ENCODE measurements at places on chromosomes 11 and 22.

DNA sequence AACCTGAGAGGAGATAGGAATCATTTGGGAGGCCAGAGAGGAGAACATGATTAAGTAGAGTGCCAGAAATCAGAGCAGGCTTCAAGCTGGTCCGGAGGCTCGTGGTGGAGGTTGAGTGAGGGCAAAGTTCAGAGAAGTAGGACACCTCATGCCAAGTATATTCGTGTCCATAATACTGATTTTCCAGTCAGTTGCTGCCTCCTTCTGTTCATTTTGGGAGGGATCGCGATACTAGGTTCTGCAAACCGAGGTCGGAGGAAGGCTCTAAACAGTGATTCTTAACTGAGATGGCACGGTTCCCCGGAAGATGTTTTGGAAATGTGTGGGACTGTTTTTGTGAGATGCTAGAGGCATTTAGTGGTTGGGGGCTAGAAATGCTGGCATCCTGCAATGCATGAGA is 13.6 kb upstream of the CD3E start:
- peak; percentile 36 for DNase-seq

- DNase-seq = no peak
Measured at GRCh38 chr11:46710821-46711269, 8.2 kb upstream of the F2 start.

DNA sequence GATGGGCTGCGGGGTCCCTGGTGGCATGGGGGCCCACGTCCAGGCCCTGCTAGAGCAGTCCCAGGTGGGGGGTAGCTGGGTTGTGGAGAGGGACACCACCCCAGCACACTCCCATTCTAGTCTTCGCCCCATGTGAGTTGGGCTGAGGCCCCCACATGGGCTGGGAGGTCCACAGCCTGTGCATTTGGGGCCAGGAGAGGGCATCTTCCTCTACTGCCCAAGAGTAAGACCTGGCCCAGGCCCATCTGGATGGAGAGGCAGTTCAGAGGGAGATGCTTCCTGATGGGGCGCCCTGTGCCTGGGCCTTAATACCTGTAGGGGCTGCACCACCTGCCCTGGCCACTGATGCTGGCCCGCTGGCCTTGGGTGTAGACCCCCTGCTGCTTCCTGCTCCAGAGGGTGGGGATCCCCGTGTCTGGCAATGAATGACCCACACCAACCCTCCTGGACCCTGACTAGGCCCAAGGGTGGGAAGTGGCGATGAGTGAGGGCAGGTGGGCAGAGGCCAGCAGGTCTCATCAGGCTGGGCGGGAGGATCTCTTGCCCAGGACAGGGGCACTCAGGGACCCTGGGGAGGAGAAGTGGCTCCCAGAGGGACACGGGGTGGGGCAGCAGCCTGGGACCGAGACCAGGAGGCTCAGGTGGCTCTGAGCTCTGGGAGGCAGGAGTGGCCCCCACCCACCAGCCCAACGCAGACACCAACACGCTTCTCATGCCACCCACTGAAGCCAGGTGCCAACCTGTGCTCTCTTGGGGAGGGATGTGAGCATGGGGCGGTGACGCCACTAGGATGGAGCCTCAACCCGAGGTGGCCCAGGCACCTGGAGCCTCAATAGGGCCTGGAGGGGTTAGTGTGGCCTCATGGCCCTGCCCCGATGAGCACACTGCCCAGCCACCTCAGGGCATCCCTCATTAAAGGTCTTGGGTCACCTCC is 17.4 kb upstream of the GNB1L start:
- DNase-seq = peak; percentile 14

GRCh38 chr11:129457321-129457720 is 81.7 kb downstream of the BARX2 start:
- DNase-seq = no peak

GRCh38 chr22:41822317-41823057 is 10.4 kb upstream of the SREBF2 start:
- peak; percentile 45 for DNase-seq

- DNase-seq = no peak
Measured at GRCh38 chr11:55357560-55358184, 10.1 kb upstream of the OR4A15 start.

DNA sequence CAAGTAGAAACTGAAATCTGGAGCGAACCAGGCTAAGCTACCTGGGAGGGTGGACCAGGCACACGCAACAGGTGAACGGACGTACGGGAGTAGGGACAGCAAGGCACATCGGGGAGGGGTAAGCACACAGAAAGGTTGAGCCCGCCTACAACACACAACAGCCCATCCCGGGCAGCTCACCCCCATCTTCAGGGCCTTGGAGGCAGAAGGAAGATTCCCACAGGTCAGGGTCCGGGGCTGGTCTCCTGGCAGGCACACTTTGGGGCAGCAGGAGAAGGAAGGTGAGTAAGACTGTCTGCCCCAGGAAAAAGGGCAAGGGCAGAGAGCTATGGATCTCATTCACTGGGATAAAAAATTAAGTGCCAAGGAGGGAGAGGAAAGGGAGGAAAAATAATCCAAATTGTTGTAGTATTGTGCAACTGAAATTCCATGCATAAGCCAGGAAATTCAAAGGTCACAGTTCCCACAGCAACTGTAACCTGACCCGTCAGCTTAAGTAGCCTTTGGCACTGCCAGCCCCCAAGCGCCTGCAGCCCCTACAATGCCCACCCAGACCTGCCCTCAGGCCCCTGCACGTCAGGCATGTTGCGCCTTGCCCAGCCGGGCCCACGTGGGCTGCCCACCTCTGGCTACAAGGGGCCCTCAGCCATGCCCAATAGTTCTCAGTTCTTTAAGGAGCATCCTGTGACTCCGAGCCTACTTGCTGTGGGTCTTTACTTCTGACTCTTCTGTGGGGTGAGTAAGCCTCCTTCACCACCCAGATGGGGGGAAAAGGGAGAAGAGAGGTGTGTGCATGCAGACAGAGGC is 51.8 kb downstream of the MICAL3 start:
- DNase-seq = no peak

GRCh38 chr11:16169541-16169940 is 186.8 kb downstream of the SOX6 start:
- DNase-seq = no peak

DNA sequence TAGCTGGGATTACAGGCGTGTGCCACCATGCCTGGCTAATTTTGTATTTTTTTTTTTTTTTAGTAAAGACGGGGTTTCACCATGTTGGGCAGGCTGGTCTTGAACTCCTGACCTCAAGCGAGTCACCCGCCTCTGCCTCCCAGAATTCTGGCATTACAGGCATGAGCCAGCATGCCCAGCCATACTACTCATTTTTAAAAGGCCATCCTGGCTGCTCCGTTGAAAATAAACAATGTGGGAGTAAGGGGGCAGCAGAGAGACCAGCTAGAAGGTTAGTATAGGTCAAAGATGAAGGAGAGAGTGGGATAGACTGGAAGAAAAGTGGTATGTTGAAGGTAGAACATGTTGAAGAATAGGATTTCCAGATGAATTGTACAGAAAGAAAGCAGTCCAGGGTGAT is 17.6 kb upstream of the LIN7C start:
- DNase-seq = no peak

- no peak for DNase-seq
Measured at GRCh38 chr11:34604911-34605310, 16.0 kb upstream of the EHF start.

DNA sequence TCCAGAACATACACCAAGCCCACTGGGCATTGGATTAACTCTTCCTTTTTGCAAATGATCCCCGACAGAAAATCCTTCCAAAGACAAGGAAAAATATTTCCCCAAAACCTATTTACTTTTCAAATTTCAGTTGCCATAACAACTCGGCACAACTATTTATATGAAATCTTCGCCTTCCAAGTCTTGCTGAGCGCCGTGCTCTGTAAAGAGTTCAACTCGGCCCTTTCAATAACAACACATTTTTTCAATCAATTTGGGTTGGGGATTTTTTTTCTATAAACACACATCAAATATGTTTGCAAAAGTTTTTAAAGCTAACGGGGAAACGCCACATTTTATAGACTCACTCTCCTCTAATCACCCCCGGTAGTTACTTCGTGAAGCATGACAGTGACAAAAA is 333.8 kb downstream of the MN1 start:
- DNase-seq = no peak

GRCh38 chr11:2762451-2762850 is 62.7 kb upstream of the KCNQ1OT1 start:
- DNase-seq = no peak

DNA sequence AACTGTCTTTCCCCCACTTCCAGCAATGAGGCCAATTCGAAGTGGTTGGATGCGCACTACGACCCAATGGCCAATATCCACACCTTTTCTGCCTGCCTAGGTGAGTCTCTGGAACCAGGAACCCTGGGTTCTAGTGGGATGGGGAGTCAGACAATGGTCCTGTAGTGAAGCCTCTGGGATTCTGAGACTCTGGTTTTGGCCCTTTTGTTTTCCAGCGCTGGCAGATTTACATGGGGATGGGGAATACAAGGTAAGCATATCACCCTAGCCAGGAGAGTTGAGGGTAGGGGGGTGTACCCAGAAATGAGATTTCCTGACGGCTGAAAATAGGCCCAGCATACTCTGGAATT is 530 bp downstream of the BBS1 start:
- DNase-seq = no peak

GRCh38 chr22:31912407-31912743 is 32.0 kb upstream of the YWHAH start:
- DNase-seq = no peak
